Esophagus squamous epithelium (tissue), 5 donors: ENCODE measurements at places on chromosomes 7 and 10.

DNA sequence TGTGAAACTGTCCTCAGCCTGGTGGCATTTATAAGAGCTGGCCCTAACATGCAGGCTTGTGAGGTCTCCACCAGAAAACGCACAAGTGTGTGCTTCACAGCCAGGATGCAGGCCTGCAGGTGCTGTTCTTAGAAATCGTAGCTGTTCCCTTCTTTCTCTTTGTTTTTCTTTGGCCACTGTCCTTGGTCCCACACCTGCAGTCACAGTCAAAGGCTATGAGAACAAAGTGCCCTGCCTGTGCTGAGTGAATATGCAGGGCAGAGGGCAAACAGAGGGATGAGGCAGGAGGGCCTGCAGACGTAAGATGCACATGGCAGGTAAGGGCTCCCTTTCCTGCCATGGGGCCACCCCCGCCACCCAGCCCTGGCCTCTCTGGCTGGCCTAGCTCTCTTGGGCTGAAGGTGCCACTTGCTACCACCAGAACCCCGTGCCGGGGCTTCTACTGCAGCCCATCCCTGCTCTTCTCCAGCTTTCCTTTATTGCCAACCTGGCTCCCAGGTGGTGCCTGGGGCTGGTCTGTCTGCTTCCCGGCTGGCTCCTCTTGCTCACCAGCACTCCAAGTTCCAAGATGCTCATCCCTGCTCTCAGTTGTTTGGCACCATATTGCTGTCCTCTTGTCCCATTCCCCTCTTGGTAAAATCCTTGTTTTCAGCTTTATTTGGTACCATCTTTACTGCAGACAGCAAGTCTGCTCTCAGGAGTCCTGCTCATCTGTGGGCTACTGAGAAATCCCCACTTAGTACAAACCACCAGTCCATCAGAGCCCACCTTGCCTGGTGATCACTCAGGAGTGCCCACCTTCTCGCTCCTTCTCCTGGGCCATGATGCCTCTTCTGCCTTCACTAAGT, 308.1 kb upstream of the ZMIZ1 start:
- no peak for DNase-seq

DNA sequence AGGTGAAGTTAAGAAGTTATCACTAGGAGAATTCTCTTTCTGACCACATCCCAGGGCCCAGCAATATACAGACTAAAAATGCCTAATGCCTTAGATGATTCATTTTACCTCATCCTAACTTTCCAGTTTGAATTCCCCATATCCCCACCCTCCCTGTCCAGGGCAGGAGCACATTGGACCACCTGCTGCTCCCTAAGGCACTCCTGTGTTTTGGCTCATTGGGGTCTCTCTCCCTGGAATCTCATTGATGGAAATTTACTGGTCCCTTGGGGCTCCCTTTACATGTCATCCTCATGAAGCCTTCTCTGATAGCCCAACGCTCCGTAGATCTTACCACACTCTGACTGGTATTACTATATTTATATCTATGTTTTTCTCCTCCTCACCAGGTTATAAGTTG, 2.7 kb downstream of the IL2RA start:
- no peak for DNase-seq

GRCh38 chr10:78688901-78689583, 379.7 kb upstream of the ZMIZ1 start:
- DNase-seq = no peak

- DNase-seq = no peak
Observed at GRCh38 chr10:58414270-58415041, 29.2 kb downstream of the TFAM start.

DNA sequence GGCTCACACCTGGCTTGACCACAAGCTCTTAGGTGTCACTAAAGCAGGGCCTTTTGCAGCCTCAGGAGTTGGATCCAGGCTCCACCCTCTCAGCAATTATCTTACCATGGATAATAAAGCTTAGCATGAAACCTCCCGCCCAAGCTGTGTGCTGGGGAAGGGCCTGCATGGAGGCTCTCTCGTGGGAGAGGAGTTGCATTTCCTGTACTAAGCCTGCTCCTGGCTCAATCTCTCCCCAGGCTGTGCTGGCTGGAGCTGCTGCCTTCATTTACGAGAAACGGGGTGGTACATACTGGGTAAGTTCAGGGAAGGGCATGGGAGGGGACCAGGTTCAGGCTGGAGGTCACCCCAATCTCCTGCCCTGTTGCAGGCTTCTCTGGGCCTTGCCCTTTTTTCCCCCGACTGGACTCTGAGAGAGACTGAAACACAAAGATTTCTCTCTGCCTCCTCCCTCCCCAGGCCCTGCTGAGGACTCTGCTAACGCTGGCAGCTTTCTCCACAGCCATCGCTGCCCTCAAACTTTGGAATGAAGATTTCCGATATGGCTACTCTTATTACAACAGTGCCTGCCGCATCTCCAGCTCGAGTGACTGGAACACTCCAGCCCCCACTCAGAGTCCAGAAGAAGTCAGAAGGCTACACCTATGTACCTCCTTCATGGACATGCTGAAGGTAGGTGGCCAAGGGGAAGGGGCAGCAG, 2.7 kb downstream of the TMEM176A start:
- no peak for DNase-seq

DNA sequence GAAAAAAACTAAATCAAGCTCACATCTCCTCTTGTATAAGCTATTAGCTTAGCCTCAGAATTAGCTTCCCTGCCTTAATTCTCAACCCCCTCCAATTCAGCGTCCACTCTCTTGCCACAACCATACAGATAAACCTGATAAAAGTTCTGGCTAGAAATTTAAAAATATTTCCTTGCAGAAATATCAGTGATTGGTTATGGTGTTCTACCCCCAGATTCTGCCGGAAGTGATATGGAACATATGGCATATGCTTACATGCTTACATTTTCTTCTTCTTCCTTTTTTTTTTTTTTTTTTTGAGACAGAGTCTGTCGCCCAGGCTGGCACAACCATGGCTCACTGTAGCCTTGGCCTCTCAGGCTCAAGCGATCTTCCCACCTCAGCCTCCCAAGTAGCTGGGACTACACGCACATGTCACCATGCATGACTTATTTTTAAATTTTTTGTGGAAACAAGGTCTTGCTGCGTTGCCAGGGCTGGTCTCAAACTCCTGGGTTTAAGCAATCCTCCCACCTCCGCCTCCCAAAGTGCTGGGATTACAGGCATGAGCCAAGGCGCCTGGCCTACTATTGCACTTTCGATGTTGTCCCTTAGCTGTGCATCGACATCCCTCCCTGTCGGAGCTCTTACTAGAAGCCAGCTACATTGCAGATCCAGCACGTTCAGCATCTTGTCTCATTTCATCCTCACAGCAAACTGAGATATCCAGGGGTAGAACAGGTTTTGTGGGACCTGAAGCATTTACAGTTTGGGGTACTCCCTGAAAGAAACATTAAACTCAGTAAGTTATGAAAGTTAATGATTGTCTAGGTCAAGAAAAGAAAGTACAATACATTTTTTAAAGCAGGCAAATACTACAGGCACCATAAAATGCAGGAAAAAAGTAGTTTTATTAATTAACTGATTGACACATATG, 205.6 kb upstream of the TCF7L2 start:
- no peak for DNase-seq

- DNase-seq = no peak
Observed at GRCh38 chr7:154200241-154200640, 148.0 kb downstream of the DPP6 start.

GRCh38 chr7:79212334-79212733, 241.1 kb downstream of the MAGI2 start:
- no peak for DNase-seq

- DNase-seq = no peak
Observed at GRCh38 chr7:149489391-149490024, 8.1 kb downstream of the ZNF746 start.

DNA sequence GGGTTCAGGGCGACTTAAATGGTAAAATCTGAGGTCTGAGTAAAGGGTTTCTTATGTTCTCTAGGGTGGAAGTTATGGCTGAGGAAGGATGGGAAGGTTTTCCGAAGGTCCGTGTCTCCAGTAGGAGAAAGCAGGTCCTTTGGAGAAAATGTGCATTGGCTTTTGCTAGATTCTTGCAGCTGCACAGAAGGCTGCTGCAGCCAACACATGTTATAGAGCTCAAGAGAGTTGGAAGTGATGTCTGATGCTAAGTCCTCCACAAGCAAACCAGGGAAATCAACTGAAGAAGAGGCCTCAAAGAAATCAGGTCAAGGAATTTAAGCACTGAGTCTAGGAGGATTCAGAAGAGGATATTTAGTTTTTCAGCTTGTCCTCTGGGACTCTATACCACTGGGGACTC, 404.6 kb downstream of the LRMDA start:
- DNase-seq = no peak

- DNase-seq = no peak
Observed at GRCh38 chr10:2488446-2489005, 578.8 kb upstream of the PFKP start.

DNA sequence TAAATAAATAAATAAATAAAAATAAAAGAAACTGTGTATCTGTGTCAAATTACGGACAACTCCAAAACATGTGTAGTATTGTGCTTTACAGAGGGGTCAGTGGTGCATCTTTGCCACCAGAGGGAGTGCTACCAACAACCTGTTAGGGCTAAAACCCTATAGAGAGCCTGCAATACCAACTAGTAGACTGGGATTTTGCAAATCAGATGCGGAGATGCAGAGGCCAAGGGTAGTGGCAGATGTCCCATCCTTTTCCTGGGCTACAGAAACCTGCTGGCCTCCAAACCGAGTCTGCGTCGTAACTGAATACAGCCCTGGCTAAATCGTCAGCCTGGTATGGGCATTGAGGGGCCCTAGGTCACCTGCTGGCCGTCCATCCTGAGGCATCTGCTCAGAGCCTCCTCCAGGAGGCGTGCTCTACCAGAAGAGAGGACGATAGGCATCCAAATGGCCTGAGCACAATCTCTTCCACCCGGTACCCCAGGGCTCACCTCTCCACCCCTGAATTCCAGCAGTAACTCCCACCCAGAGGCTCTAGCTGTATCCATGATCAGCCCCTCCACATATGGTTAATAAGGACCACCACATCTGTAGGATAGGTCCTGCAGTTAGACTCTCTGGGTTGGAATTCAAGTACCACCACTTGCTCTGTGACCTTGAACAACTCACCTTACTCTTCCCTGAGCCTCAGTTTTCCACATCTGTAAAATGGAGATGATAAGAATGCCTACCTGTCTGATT, 6.2 kb upstream of the RRP12 start:
- DNase-seq = no peak

DNA sequence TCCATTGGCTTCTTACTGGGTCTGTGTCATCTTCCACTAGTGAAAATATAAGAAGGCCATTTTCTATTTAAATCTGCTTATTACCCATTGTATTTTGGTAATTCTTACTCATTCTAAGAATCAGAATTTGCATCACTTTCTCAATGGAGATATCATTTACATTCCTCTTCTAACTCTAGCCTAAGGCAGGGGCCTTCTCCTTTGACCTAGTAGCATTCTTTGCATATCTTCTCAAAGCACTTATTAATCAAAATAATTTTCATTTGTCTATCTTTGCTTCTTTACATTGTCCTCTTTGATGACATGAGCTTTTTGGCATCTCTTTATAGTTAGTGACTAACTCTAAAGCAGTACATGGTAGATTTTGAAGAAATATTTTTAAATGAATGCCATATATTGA, 400.9 kb upstream of the SEMA3D start:
- no peak for DNase-seq

DNA sequence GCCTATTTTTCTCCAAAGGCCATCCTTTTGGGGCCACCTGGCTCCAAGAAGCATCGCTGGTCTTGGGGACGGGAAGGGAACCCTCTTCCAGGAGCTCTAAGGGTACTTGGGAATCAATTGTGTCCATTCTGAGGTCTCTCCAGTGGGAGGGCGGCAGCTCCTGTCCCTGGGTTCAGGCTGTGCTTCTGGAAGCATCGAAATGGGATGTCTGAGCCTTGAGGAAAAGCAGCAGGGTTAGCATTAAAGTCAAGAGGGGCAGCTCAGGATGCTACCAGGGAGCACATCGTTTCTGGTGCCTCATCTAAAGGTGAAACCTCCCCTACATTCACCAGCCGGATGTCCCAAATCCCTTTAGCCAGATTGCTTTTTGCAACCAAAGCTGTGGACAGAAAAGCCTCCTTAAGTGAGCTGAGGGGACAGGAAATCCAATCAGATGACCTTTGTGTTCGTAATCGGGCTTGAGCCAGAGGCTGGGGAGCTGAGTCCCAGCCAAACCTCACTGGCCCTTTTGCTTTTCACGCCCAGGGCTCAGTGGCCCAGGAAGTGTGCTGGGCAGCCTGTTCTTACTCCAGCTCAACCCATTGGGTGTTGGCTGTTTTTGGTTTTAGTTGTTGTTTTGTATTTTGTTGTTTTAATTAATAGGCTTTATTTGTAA, 88.8 kb upstream of the ANLN start:
- no peak for DNase-seq

GRCh38 chr10:129402459-129402858, 64.6 kb upstream of the MGMT start:
- no peak for DNase-seq

GRCh38 chr7:2650451-2650850, 18.7 kb downstream of the TTYH3 start:
- DNase-seq = no peak

- DNase-seq = no peak
Observed at GRCh38 chr7:2044883-2045471, 187.8 kb downstream of the MAD1L1 start.

DNA sequence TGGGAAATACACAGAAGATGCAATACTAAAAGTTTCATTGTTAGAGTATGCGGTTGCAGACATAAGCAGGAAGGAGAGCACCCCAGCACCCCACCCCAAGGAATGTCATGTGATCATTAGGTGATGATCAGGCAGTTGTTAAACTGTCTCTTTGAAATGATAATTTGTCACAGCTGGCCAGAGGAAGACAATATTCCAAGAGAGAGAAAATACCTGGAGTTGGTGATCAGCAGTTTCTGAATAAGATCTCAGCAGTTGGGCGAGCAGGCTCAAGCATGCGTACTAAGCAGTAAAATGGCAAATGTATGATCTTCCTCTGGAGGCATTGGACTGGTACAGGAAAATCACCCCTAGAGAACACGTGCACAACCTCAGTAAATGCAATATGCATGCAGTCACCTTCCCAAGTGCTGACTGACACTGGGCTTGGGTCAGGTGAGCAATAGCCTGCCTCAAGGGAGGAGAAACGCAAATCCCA, 250.1 kb upstream of the MBL2 start:
- no peak for DNase-seq

- DNase-seq = no peak
Observed at GRCh38 chr7:70523249-70523988, 608.5 kb upstream of the GALNT17 start.

GRCh38 chr7:6286486-6286885, 14.1 kb upstream of the CYTH3 start:
- DNase-seq = no peak

DNA sequence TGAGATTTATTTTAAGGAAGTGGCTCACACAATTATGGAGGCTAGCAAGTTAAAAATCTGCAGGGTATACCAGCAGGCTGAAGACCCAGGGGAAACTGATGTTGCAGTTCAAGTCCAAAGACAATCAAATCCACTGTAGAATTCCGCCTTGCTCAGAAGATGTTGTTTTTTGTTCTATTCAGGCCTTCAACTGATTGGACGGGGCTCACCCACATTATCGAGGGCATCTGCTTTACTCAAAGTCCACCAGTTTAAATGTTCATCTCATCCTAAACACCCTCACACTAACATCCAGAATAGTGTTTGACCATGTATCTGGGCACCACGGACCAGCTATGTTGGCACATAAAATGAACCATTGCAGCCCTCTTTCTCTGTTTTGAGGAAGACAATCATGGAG, 211.2 kb upstream of the GPR26 start:
- DNase-seq = no peak
